ENCODE measurements at places on chromosomes 7 and 10. TPM values are rescaled to one million over a fixed set of nuclear protein-coding genes. Genes with fewer than 3 reads are reported as not detected.

- H3K27me3 ChIP-seq: no peaks in the 10 kb centered on the region
- H3K4me1 ChIP-seq: peaks cover 10% of the 10 kb centered on the region
- H3K4me3 ChIP-seq: peak overlapping the region; percentile 28
- peak; percentile 86 for DNase-seq
These were observed 41.7 kb upstream of the LOXL4 start for GRCh38 chr10:98309366-98310355.

GRCh38 chr10:88537322-88537721, 45.8 kb downstream of the RNLS start:
- no peak overlapping the region for H3K4me3 ChIP-seq
- no peaks in the 10 kb centered on the region for H3K27me3 ChIP-seq
- H3K36me3 ChIP-seq: no peaks in the 10 kb centered on the region
- DNase-seq: no peak
- no peak overlapping the region for H3K27ac ChIP-seq

DNA sequence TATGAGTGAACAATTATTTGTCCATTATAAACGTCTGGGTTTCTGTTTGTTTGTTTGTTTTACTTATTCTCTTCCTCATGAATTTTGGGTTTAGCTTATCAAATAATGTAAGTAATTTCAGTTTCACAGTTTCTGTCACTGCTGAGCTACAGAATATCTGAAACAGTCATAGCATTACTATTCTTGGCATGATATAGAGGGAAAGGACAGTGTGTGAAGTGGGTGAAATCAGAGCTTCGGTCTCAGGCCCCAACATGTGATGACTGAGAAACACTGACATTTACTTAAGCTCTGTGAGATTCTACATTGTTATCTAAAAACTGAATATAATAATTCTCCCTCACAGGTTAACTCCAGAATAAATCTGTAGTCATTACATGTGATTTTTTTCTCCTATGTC, 8.8 kb upstream of the OR6V1 start:
- peaks cover 8% of the 10 kb centered on the region for H3K4me1 ChIP-seq
- no peaks in the 10 kb centered on the region for H3K36me3 ChIP-seq
- H3K27ac ChIP-seq: no peak overlapping the region
- DNase-seq: no peak
- no peak overlapping the region for H3K4me3 ChIP-seq

DNA sequence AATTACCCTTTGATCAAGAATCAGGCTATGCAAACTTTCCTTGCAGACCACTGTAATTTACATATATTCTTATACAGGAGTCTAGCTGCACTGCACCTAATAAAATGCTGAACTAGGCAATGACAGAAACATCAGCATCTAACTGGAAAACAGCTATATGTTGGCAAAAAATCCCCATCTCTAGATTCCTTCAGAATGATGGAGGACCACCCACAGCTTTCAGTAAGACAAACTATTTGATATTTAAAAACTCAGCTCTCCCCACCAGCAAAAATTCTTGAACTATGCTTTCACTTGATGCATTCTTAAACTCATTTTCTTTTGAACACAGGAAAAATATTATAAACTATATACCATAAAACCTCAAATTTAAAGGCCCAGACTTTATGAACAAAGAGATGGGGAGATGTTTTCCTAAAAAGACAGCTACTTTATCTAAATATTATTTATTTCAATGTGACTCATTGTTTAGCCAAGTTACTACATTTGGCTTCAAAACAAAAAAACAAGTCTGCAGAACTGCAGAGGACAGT, 77.4 kb downstream of the SEMA3C start:
- peaks cover 20% of the 10 kb centered on the region for H3K4me1 ChIP-seq
- no peaks in the 10 kb centered on the region for H3K27me3 ChIP-seq
- H3K27ac ChIP-seq: peak overlapping the region; percentile 41

DNA sequence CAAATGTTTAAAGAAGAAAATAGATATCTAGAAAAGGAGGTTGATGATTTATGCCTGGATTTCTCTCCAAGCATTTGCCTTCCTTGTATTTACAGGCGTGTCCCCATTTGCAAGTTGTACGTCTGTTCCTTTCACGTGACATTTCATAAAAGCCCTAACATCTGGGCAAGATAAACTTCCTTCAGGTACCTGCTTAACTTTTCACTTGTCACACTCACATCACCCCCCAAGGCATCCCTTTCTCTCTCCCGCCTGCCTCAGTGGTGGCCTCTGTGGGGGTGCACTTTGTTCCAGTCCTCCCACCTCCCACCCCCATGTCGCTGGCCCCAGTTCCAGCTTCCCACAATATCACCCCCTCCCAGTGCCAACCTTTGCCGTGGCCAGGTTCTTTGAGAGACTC, 6.7 kb downstream of the TWIST1 start:
- H3K4me3 ChIP-seq: no peak overlapping the region
- DNase-seq: no peak
- peaks cover 32% of the 10 kb centered on the region for H3K4me1 ChIP-seq
- no peak overlapping the region for H3K27ac ChIP-seq

The PNLIP gene
- total RNA-seq: not detected

The GPNMB gene
- 68.8 TPM for total RNA-seq

The RGR gene
- total RNA-seq: 3.6 TPM

The SPDYE2B gene
- total RNA-seq: not detected

The LIPN gene
- total RNA-seq: not detected

All from sigmoid colon (tissue), 7 donors.